Stimulated activated CD8-positive, alpha-beta memory T cell treated with anti-CD3 and anti-CD28 coated beads, Interleukin-15, amount 100 ng/mL, for 4 hours (primary cell): ENCODE measurements at places on chromosomes 13 and 19.

DNA sequence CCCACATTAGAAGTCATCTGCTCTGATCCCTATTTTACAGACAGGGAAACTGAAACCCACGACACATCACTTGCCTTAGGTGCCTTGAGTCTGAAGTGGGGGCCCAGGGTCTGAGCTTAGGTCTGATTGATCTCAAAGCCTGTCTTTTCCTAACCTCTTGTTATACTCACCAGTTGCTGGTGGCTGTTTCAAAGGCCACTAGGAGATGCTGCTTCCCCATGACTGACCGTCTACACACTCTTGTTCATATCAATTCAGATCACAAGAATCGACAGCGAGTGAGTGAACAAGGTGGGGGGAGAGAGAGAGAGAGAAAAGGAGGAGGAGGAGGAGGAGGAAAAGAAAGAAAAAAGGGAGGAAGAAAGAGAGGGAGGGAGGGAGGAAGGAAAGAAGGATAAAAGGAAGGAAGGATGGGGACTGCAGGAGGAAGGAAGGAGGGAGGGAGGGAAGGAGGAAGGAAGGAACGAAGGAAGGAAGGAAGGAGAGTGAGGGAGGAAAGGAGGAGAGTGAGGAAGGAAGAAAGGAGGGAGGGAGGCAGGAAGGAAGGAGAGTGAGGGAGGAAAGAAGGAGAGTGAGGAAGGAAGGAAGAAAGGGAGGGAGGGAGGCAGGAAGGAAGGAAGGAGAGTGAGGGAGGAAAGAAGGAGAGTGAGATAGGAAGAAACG, 3.3 kb downstream of the OR10H1 start:
- no peak for DNase-seq

- DNase-seq = no peak
These were observed 348.1 kb upstream of the MIR17HG start for GRCh38 chr13:90999401-90999800.

DNA sequence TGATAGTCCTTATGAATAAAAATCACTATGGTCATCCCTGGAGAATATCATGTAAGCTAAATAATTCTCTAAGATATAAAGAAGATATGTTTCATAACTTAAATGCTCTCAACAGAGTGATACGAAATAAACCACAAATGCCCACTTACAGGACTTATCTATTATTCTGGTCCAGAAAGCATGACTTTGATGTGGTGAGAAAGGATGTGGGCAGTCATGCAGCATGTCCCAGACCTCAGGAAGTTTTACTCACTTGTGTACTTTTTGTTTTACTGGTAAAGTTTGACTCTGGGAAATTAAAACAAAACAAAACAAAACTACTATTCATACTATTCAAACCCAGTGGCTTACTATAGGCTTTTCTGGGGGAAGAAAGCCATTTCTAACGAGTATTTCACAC, 483.2 kb upstream of the SLITRK6 start:
- DNase-seq = no peak

DNA sequence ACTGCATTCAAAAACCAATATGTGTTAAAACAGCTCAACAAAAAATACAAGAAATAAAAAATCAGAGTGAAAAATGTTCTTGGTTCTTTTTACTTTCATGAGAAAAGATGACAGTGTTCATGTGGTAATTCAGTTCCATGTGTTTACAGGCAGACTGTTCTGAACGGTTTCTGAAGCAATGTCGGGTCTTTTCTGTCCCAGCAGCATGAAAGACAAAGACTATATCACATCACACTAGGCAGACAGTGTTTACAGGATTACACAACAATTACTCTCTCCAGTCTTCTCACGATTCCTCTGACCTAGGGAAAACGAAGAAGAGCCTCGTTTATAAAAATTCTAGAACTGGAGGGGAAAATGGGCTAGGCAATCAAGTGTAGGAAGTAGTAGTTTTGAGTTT, 83.4 kb downstream of the UBL3 start:
- DNase-seq = no peak

DNA sequence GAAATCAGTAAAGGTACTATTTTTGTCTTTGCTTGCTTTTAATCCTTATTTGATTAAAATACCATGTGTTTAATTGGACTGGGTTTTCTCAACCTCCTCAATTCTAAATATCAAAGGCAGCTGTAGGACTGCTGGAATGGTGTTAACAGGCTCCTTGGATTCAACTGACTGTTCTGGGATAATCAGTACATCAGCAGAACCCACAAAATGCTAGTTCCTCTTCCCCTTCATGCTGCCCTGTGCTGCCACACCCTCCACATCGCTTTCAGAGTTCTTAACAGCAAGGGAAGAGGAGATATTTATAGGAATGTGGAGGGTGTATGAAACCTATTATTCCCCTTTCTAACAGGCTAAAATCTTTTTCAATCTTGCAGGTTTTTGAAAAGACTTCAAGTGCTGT, 82.4 kb downstream of the KCTD12 start:
- no peak for DNase-seq
